ENCODE measurements at places on chromosomes 12 and 14. TPM values are rescaled to one million over a fixed set of nuclear protein-coding genes. Genes with fewer than 3 reads are reported as not detected.

GRCh38 chr14:106809615-106810014 lies 1283.2 kb downstream of the TMEM121 start:
- DNase-seq: no peak

DNA sequence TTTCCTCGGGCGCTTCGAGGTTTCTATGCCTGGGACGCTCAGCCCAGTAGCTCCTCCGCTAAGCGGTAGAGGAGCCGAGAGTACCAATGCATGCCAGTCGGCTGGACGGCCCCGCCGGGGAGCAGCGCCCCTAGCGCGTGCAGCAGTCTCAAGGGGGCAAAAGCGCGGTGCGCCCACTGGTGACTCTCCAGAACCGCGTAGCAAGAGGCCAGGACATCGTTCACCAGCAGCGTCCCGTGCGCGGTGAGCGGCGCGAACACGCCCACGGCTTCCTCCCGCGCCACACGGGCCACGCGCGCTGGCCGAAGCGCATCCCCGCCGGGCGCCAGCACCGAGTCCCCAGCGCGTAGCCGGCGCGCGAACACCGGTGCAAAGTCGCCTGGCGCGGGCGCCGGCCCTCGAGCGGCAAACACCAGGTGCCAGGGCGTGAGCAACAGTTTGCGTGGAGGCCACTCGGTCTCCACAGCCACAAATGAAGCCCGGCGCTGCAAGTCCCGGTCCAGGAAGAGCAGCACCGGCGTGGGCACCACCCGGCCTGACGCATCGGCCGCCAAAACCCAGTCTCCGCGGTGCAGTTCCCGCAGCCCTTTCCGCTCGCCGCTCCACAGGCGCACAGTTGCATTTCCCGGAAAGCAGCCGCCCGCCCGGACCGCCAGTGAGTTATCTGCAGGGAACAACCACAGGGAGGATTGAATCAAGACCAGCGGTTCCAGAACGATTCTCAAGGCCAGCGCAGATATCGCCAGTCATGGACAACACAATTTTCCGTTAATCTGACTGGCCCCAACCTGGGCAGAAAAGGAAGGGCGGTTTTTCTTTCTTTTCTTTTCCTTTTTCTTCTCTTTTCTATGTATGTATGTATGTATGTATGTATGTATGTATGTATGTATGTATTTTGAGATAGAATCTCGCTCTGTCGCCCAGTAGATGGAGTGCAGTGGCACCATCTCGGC lies 4.5 kb downstream of the DHH start:
- no peak for DNase-seq

DNA sequence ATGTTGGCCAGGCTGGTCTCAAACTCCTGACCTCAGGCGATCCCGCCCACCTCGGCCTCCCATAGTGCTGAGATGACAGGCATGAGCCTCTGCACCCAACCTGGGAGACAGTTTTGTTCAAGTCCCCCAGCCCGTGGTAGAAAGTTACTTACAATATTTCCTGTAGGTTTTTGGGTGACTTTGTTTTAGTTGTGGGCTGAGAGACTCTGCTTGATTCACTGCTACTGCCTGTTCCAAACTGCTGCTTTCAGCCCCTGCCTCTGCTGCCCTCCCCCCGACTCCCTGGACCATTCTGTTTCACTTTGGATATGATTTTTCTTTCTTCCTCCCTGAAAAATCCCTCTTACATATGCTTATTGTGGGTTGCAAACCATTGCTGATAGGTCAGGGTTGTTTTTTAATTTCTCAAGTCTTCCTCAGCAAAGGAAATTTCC lies 13.4 kb upstream of the PCNX1 start:
- no peak for DNase-seq

Gene HOXC6
- total RNA-seq: 1.7 TPM

DNA sequence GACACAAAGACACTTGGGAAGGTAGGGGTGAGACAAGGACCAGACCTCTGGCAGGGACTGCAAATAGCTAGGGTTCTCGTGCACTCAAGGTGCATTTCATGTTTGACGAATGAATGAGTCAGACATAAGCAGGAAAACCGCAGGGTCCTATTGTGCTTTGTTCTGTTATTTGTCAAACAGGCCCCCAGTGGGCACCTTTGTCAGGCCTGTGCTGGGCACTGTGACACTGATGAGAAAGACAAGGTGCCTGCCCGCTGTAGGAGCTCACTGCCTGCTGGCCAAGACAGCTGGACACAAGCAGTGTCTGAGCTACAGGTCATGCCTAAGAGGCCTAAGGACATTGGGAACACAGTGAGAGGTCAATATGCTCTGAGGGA lies 2.3 kb downstream of the OTUB2 start:
- no peak for DNase-seq

- DNase-seq: no peak
Measured at GRCh38 chr12:25434515-25434914, 118.6 kb downstream of the LMNTD1 start.

- no peak for DNase-seq
Measured at GRCh38 chr14:58628406-58628805, 9.4 kb upstream of the DACT1 start.

DNA sequence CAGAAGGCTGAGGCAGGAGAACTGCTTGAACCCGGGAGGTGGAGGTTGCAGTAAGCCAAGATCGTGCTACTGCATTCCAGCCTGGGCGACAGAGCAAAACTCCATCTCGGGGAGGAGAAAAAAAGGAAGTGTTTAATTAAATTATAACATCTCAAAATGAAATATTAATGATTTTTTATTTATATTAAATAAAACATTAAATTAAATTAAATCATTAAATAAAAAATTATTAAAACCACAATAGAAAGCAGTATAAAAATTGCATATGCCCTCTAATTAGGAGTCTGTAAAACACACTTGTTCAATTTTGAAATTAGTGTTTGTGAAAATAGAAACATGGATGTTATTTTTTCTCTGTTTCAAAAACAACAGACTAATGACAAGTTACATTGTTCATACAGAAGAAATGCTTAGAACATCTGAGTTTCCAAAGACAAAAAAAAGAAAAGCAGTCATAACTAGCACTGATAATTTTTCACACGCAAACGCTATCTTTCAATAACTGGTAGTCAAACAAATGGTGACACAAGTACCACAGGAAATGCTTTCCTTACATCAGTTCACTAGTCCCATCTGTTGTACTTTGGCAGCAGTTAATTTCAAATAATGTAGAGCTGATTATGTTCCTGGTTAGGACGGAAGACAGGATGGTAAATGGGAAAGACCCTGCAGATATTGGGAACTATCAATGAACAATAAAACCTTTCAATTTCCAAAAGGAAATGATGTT lies 54.9 kb downstream of the HECTD4 start:
- DNase-seq: no peak

Gene LALBA
- total RNA-seq: not detected

Gene SLC7A8
- total RNA-seq: 90.2 TPM

DNA sequence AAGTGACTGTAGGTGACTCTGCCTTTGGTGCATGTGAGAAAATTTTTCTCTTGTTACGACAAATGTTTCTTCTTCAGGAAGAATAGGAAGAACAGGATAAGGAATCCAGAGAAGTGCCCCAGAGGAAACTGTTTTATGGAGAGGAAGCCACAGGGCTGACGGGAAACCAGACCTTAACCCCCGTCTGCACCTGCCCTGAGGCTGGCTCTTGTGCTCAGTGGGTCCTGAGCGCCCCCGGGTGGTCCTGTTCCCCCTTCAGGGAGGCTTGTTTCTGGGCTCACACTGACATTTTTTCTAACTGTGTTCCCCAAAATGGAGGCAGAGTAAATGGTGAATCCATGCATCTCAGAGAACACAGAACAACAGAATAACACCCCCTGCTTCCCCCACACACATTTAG lies 691.8 kb downstream of the TMEM121 start:
- DNase-seq: no peak

DNA sequence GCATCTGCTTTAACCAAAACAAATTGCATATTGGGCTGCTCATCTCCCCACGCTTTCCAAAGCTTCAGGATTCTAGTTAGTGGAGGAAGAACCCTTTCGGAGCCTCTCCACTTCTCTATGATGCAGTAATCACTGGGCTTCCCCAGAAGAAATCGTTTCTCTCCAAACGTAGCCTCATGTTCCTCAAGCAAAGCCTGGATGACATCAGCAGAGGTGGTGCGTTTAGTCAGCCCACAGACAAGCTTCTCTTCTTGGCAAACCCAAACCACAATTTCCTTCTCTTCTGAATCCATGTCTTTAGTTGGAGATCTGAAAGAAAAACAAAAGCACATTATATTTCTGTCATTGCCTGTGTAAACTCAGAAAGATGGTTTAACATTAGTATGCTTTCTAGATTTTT lies 30.6 kb downstream of the RASSF9 start:
- no peak for DNase-seq

DNA sequence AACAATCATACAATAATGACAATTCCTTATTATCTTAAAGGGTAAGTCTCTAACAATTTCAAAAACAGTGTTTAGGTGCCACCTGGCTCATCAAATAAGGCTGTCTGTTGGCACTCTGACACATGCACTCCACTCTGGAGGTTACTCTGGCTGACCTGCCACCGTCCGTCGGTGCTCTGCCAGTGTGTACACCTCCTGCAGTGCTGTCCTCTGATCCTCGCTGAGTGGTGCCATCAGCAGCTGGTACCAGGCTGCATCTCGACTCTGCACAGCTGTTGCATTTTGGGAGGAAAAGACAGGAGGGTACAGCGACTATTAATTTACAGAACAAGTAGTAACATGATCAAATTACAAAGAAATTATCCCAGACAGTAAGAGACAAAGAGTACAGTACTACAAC lies 63.9 kb downstream of the IPO8 start:
- DNase-seq: no peak

GRCh38 chr12:104699489-104700190 lies 242.9 kb downstream of the CHST11 start:
- no peak for DNase-seq

DNA sequence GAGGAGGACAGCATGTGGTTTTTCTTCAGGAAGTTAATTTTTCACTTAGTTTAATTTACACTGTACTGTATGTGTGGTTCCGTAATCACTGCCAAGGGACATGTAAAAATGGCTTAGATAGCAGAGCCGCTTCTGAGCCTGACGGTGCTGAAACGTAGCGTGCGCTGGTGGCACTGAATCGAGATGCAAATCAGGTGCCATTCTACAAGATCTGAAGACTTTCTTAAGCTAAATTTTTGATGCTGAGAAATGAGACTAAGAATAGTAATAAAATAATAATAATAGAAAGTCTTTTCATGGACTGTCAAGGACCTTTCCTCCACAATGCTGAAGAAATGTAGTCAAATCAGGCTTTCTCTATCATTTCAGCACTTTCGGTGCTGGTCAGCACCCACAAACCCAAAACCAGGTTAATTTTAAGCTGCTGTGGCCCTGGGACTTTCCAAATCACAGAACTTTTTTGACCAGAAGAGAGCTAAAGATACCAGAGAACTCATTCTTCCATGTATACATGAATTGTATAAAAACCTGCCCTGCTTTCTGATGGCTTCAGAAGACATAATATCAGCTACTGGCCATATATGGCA lies 183.3 kb upstream of the LMO3 start:
- no peak for DNase-seq

Gene SYNDIG1L
- total RNA-seq: 0.56 TPM

All from omental fat pad (tissue), 4 donors.